ENCODE measurements at places on chromosomes 1 and 21.

GRCh38 chr1:78672428-78672827 lies 22.8 kb downstream of the IFI44 start:
- no peak for DNase-seq

DNA sequence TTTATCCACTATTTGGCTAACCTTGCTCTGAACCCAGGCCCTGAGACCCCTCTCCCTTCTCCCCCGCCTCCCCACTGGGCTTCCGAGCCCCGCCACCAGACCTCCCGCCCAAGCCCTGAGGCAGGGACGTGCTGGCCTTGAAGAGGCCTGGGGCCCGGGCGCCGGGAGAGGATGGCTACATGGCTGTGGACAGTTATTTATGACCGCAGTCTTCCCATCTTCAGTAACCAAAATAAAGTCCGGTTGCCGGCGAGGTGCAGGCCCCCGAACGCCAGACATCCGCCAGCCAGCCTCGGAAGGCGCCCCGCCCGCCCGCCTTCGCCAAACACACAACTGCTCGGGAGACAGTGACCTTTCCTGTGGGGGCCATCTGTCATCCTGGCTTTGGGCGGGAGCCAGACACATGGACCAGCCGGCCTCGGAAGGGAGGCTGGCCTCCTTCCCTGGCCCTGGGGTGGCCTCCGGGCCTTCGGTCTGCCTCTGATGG lies 69.0 kb downstream of the DHRS3 start:
- DNase-seq, result no peak

- DNase-seq, result peak; percentile 41
Measured at GRCh38 chr1:7975212-7975865, 13.8 kb downstream of the PARK7 start.

- no peak for DNase-seq
Measured at GRCh38 chr1:160420881-160421842, 20.8 kb downstream of the VANGL2 start.

DNA sequence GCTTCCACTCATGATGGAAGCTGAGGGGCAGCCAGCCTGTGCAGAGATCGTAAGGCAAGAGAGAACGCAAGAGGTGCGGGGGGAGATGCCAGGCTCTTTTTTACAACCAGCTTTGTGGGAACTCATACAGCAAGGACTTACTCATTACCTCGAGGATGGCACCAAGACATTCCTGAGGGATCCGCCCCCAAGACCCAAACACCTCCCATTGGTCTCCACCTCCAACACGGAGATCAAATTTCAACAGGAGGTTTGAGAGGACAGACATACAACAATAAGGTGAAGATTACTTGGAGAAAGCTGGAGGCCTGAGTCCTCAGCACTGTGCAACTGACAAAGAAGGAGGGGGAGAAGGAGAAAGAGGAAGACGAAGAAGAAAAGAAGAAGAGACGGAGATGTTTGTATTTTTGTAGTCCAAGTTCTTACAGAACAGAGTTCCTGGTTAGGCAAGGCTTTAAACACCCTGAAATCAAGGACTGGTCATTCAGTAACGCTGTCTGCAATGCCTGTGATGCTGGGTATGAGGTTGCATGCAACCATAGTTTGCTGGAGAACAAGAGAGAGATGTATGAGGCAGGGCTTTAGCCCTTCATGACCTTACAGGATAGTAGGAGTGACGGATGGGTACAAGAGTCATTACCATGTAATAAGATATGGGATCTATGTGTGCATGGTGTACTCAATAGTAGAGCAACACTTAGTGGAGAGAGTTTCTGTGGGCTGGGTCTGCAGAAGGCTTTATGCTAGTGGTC lies 19.7 kb upstream of the GALNT2 start:
- no peak for DNase-seq

DNA sequence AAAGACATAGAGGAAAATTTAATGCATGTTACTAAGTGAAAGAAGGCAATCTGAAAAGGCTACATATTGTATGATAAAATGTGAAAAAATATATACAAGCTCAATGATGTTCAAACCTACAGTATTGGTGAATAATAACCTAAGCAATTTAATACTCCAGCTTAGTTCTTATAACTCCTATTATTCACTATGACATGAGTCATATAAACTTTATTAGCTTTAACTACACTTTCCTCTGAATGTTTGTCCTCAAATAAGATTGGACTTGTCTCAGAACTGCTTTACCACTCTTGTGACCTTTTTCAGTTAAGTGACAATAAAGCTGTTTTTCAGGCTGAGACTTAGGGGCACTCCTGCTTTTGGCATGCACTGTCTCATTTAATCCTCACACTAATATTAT lies 50.9 kb downstream of the CNST start:
- DNase-seq, result no peak

- no peak for DNase-seq
Measured at GRCh38 chr1:183234660-183235476, 48.8 kb downstream of the LAMC2 start.

DNA sequence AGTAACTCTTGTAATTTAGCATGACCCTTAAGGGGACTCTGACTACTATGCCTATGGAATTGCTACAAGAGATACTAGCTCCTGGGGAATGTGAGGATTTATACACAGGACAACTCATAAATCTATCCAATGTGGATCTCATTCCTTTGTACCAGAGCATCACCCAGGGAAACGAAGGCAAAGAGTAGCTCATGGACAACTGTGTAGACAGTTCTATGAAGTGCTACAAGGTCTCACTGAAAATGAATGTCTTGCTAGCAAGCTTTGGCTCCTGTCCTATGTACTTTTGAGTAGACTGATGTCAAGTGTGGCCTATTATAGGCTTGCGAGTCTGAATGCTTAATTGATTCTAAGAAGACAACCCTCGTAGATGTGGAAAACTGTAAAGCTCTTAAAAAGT lies 93.7 kb downstream of the ZSWIM5 start:
- DNase-seq, result no peak

DNA sequence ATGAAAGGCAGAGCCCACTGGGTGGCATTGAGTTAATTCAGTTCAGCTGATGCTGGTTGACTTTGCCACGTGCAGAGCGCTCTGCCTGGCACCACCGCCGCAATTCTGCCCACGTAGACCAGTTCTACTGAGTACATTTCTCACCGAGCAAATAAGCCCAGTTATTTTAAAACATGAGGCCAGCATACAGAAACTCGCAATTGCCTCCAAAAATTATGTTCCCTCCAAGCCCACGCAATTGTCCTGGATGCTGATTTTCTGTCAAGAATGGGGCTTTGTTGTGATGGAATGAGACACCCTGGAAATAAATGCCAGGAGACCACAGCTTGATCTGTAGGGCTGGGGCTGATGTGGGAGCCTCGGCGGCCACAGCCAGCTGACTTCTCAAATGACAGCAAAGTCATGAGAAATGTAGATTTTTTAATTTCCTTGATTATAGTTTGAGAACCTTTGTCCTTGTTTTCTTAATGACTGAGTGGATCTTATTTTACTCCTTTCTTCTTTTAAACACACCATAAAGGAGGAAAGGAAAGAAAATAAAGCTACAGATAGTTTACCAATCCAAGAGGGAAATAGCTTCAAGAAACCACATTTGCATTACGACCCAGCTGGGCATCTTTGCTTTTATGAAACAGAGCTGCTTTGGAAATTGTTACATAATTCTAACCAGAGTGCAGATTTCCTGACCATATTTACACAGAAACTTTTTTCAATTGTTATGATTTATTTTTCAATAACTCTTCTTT lies 11.6 kb upstream of the PARP1 start:
- DNase-seq, result peak; percentile 47

DNA sequence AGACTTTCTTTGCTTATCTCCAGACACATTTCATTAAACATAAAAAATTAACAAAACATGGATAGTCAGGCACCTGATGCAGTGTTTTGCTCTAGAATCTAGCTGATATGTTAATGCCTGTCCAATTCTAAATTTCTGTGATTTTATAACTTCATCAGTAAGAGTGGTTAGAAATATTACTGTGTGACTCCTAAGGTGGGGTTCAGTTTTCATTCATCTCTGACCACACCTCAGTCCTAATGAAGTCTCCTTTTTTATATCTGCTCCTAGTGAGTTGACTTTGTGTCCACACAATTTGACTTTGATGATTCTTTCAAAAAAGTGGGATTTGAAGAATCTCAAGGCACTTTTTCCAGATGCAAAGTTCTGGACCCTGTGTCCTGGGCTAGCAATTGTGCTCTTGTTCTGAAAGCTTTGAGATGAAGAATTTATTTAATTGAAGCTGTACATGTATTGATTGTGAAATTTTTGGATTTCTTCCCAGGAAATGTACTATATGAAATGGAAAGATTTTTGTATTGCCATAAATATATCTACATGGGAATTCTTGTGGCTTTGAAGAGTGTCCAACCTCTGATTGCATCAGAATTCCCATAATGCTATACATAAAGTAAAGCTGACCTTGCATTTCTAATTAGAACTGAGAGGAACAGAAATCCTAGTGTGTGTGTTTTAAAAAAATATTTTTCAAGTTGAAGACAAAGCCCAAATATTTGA lies 111.2 kb downstream of the GIPC2 start:
- no peak for DNase-seq

Data from HL-60 (cell line).